ENCODE measurements at places on chromosomes 11 and 22. TPM values are rescaled to one million over a fixed set of nuclear protein-coding genes. Genes with fewer than 3 reads are reported as not detected.

GRCh38 chr22:21587803-21588611 is 20.5 kb downstream of the UBE2L3 start:
- no peaks in the 10 kb centered on the region for H3K27me3 ChIP-seq
- H3K4me1 ChIP-seq, result no peaks in the 10 kb centered on the region
- H3K4me3 ChIP-seq, result no peak overlapping the region
- no peak overlapping the region for H3K27ac ChIP-seq
- H3K36me3 ChIP-seq, result peaks cover under 1% of the 10 kb centered on the region

GRCh38 chr22:24726848-24727217 is 47.7 kb downstream of the PIWIL3 start:
- DNase-seq, result no peak
- H3K27me3 ChIP-seq, result no peaks in the 10 kb centered on the region

DNA sequence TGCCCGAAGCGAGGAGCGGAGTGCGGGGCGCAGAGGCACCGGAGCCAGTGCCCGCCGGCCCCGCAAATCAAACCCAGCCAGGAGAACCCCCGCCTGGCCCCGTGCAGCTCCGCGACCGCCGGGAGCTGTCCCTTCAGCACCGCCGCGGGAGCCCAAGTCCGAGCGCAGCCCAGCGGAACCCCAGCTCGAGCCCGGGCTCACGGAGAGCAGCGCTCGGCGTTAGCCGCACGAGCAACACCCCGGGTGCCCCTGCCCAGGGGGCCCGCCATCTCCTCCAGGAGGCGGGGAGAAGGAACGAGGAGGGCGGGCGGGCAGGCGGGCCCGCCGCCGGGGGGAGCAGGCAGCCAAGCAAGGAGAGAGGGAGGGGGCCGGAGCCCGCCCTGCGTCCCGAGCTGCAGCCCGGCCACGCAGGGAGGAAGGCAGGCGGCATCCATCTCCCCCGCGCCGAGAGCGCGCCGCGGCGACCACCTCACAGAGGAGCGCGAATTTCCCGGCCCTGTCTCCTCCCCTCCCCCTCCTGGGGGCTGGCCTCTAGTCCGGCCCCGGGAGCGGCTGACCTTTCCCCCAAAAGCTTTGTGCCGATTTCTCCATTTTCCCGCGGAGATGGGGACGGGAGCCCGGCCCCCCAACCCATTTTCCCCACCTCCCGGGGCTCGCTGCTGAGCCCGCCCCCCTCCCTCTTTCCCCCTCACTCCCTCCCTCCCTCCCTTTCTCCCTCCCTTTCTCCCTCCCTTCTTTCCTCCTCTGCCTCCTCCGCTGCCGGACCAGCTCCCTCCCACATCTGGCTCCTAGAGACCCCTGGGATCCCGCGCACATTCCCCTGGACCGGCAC is 621 bp downstream of the KCNC1 start:
- peaks cover 4% of the 10 kb centered on the region for H3K4me1 ChIP-seq
- no peak overlapping the region for H3K27ac ChIP-seq
- no peaks in the 10 kb centered on the region for H3K36me3 ChIP-seq
- H3K4me3 ChIP-seq, result peak overlapping the region; percentile 41
- peaks cover 77% of the 10 kb centered on the region for H3K27me3 ChIP-seq
- DNase-seq, result peak; percentile 38

DNA sequence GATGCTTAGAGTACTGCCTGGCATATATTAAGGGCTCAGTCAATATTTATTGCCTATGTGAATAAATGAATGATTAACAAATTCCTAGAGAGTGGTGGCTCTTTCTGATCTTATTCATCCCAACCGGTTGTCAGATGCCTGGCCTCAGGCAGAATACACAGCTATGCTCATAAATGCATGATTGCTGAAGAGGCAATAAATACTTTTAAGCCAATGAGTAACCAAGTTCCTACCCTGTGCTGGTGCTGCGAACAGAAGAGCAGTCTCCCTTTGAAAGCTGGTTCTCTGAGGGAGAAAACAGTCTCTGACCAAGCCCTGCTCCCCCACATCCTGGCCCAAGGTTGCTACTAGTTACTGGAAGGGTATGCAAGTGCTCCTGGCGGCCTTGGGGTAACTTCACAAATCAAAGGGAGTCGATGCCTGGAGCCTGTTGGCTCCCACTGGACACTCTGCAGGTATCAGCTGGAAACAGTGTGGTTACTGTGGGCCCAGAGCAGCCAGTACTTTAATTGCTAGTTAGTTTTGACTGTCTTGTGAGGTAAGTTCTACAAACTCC is 2.8 kb downstream of the USH1C start:
- peak overlapping the region; percentile 87 for H3K27ac ChIP-seq
- peaks cover 2% of the 10 kb centered on the region for H3K4me1 ChIP-seq
- peak; percentile 90 for DNase-seq
- peak overlapping the region; percentile 73 for H3K4me3 ChIP-seq
- H3K36me3 ChIP-seq, result no peaks in the 10 kb centered on the region

Gene APOA5
- 0.43 TPM for polyA plus RNA-seq
